GM23248 (cell line): ENCODE measurements at places on chromosomes 7 and 10. TPM values are rescaled to one million over a fixed set of nuclear protein-coding genes. Genes with fewer than 3 reads are reported as not detected.

DNA sequence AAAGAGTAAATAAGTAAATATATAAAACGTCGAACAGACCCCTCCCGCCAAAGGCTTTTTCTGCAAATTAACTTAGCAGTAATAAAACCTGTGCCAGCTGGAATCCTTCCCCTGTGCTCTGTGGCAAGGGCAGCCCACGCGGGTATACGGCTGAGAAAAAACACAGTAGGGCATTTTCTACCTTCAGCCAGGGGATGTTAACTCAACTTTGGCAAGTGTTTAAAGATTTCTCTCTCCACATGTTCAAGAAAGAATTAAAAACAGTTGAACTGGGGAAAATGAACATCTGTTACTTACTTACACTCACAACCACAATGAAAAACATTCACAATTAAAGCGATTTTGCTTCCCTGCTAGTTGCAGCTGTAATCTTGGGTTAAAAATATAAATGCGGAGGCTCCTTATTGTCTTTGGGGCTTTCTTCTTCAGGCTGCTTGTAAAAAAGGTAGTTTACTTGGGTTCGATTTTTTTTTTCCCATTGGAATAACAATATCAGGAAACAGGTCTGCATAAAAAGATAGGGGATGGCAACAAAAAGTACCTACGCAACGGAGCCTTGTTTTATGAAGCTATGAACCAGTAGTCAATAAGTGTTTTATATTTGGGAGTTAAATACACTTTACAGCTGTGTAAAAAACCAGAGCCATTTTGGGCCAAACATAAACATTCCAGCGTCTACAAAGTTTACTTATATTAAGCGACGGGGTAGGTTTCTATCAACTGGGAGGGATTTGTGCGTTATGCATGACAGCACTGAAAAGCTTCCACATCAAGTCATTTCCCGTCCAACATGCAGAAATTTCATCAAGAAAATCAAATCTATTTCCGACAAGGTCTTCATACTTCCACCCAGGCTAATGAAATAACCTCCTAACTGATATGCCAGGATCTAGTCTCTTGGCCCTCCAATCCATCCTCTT lies 132.7 kb downstream of the TAX1BP1 start:
- no peak overlapping the region for H3K4me3 ChIP-seq
- no peak overlapping the region for H3K27ac ChIP-seq
- DNase-seq, result peak; percentile 24
- no peaks in the 10 kb centered on the region for H3K27me3 ChIP-seq
- H3K36me3 ChIP-seq, result no peaks in the 10 kb centered on the region

ITPRID1 gene
- total RNA-seq, result not detected in 2 replicates

GPR37 gene
- not detected in 2 replicates for total RNA-seq

DNA sequence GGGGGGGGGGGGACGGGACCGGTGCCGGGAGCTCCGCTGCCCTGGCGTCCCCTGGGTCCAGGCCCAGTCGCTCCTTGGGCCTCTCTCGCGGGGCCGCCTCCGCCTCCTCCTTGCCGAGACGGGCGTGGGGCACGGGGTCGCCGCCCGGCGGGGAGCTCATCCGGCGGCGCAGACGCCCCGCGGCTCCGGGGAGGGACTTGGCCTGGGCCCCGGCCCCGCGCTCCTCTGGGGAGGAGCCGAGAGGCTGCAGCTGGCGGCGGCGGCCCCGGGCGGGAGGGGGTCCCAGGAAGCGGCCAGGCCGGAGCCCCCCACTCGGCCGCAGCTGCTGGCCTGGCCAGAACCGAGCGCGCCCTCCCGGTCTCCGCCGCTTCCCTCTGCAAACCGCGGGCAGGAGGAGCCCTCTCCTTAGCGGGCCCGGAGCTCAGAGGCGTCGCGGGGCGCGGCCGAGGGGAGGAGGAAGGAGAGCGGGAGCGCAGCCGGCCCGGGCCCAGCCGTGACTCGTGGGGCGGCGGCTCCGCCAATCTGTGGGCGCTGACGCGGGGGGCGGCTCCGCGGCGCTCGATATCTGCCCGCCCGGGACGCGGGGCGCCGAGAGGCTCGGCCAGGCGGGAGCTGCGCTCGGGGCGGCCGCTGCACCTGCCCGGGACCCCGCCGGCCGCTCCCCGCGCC lies at the start of gene FAM20C:
FAM20C (plus strand) TSS at position 591 of the 669 bp plus-strand sequence. CDS start 629 bp downstream, outside the sequence.
- peaks cover 15% of the 10 kb centered on the region; the same call in 1 of the 2 replicates for H3K36me3 ChIP-seq
- no peaks in the 10 kb centered on the region for H3K27me3 ChIP-seq
- peak; percentile 97 for DNase-seq

- H3K36me3 ChIP-seq, result no peaks in the 10 kb centered on the region
- peak overlapping the region; percentile 76 for H3K4me3 ChIP-seq
- 0 out of 2 replicates have a peak, but pooled peaks cover 4% of the 10 kb centered on the region for H3K4me1 ChIP-seq
- H3K27ac ChIP-seq, result peak overlapping the region; percentile 39
These were observed 1.3 kb downstream of the SEMA3D start for GRCh38 chr7:85185424-85186082.

- H3K27ac ChIP-seq, result peak overlapping the region; percentile 99
- no peaks in the 10 kb centered on the region for H3K27me3 ChIP-seq
- no peaks in the 10 kb centered on the region for H3K36me3 ChIP-seq
These were observed 904 bp upstream of the CCDC7 start for GRCh38 chr10:32445036-32445435.

CTAGE15 gene
- total RNA-seq, result not detected in 2 replicates

WEE2 gene
- total RNA-seq, result not detected in 2 replicates

DNA sequence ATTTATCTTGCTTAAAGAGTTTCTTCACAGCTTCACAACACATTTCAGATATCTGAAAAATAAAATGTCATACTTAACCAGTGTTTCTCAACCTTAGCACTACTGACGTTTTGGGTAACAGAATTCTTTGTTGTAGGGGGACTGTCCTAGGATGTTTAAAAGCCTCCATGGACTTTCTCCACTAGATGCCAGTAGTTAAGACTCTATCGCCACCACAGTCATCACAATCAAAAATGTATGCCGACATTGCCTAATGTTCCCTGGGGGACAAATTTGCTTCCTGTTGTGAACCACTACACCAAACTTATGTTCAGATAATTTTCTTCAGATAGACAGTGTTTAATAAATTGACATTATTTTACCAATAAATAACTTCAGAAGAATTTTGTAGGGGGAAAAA lies 13.4 kb downstream of the NOC3L start:
- H3K4me1 ChIP-seq, result no peaks in the 10 kb centered on the region
- peaks cover 51% of the 10 kb centered on the region for H3K36me3 ChIP-seq
- no peaks in the 10 kb centered on the region for H3K27me3 ChIP-seq

DNA sequence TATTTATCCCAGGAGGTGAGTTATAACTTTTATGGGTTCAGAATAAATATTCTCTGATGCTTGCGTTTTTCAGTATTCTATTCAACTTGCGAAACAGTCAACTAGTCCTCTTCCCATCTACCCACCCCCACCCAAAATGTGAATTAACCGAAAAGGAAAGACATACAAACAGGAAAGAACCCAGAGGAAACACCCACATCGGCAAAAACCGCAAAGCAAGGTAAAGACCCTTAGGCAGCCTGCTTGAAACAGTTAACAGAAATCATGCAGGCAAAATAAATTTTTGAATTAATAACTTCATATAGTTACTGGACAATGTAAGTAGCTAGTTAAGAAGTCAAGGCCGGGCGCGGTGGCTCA lies 5.4 kb downstream of the ZC3HAV1 start:
- peaks cover 17% of the 10 kb centered on the region for H3K4me1 ChIP-seq
- H3K36me3 ChIP-seq, result no peaks in the 10 kb centered on the region
- H3K27ac ChIP-seq, result no peak overlapping the region
- H3K27me3 ChIP-seq, result no peaks in the 10 kb centered on the region

DNA sequence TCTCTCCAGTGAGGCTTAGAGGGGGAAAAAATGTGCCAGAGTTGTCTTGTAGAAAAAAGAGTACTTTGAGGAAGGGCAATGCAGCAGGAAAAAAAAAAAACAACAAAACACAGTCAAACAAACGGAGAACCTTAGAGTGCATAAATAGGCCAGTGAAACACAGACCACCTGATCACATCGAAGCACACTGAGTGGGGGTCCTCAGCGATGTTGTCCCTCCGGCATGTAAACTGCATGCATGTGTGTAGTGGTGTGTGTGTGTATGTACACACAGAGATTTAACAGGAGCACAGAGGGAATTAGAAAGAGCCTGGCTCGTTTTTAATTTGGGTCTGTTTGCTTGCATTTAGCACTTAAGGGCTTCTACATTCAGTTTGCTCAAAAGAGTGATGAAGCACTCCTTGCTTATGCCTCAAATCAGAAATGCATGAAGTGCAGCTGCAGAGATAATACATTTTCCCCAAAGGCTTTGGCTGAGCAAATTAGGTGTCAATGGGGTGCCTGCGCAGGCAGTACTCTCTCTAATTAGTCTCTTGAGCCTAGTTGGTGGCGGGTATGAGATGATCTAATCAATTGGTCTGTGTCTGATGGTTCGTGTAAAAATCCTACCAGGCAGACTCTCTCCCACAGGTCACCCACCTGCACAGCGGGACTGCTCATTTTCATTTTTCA lies 62.7 kb upstream of the FZD1 start:
- H3K27ac ChIP-seq, result no peak overlapping the region
- H3K36me3 ChIP-seq, result no peaks in the 10 kb centered on the region
- H3K4me1 ChIP-seq, result no peaks in the 10 kb centered on the region
- DNase-seq, result no peak
- no peak overlapping the region for H3K4me3 ChIP-seq

DNA sequence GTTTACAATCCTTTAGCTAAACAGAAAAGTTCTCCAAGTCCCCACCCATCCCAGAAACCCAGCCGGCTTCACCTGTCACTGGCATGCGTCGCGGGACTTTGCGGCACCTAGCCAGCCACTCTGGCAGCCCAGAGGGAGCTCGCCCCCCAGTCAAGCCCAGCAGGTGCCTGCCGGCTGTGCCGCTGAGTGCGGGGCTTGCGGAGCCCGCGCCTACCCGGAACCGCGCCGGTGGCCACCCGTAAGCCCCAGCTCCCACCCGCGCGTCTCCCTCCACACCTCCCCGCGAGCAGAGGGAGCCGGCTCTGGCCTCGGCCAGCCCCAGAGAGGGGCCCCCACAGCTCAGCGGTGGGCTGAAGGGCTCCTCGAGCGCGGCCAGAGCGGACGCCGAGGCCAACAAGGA lies 446.1 kb downstream of the GRM8 start:
- no peaks in the 10 kb centered on the region for H3K4me1 ChIP-seq
- no peak overlapping the region for H3K27ac ChIP-seq
- H3K4me3 ChIP-seq, result no peak overlapping the region
- H3K27me3 ChIP-seq, result no peaks in the 10 kb centered on the region

DNA sequence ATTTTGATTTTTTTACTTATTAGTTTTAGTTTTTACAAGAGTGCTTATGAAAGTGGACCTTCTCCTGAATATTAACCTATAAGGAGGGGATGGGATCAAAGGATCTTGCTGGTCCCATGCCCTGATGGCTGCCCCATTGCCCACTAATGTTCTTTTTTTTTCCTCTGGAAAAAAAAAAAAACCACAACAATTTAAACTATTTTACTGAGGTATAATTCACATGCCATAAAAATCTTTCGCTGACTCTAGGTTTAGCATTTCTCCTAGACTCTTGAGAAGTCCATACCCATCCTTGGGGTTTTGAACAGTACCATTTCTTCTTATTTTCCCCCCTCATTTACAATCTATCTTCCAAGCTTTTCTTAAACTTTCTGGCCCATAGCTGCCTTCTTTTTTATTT lies 481.8 kb downstream of the TFEC start:
- H3K36me3 ChIP-seq, result no peaks in the 10 kb centered on the region
- DNase-seq, result no peak
- H3K4me1 ChIP-seq, result peaks cover 7% of the 10 kb centered on the region
- no peaks in the 10 kb centered on the region for H3K27me3 ChIP-seq

STX1A gene
- 10.9 and 20.6 TPM in 2 replicates for total RNA-seq

GHRHR gene
- total RNA-seq, result not detected in 2 replicates

GRCh38 chr7:51349820-51350545 lies 33.4 kb upstream of the COBL start:
- DNase-seq, result no peak
- H3K4me1 ChIP-seq, result no peaks in the 10 kb centered on the region
- H3K36me3 ChIP-seq, result no peaks in the 10 kb centered on the region
- no peak overlapping the region for H3K27ac ChIP-seq
- H3K4me3 ChIP-seq, result no peak overlapping the region
- no peaks in the 10 kb centered on the region for H3K27me3 ChIP-seq

GRCh38 chr10:113179265-113179664 lies 229.2 kb downstream of the TCF7L2 start:
- no peaks in the 10 kb centered on the region for H3K4me1 ChIP-seq
- H3K27ac ChIP-seq, result no peak overlapping the region
- no peak for DNase-seq
- no peaks in the 10 kb centered on the region for H3K36me3 ChIP-seq
- H3K4me3 ChIP-seq, result no peak overlapping the region

DNA sequence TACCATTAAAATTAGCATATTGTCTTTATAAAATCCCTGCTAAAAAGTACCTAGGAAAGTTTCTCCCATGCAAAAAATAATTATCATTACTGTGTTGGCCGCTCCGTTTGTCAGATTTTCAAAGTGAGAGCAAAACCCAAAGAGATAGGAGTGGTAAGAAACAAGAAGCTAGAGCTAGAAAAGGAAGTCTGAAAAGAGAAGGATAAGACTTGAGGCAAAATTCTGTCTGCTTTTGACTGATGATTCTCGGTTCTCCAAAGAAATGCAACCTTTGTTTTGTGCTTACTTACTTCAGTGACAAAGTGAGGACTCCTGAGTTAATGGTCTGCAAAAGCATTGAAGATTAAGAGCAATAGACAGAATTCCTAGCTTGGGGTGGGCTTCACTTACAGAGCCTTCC lies 33.3 kb upstream of the CAPZA2 start:
- no peaks in the 10 kb centered on the region for H3K27me3 ChIP-seq
- no peaks in the 10 kb centered on the region for H3K36me3 ChIP-seq
- no peak for DNase-seq
- no peak overlapping the region for H3K4me3 ChIP-seq
- no peak overlapping the region for H3K27ac ChIP-seq

- H3K36me3 ChIP-seq, result peaks cover 25% of the 10 kb centered on the region
- DNase-seq, result peak; percentile 74
- H3K27me3 ChIP-seq, result no peaks in the 10 kb centered on the region
- H3K4me1 ChIP-seq, result 0 out of 2 replicates have a peak, but pooled peaks cover 11% of the 10 kb centered on the region
- peak overlapping the region; percentile 88 for H3K27ac ChIP-seq
- H3K4me3 ChIP-seq, result peak overlapping the region; percentile 90
These were observed 635 bp downstream of the ZNF12 start for GRCh38 chr7:6705959-6706665.

DNA sequence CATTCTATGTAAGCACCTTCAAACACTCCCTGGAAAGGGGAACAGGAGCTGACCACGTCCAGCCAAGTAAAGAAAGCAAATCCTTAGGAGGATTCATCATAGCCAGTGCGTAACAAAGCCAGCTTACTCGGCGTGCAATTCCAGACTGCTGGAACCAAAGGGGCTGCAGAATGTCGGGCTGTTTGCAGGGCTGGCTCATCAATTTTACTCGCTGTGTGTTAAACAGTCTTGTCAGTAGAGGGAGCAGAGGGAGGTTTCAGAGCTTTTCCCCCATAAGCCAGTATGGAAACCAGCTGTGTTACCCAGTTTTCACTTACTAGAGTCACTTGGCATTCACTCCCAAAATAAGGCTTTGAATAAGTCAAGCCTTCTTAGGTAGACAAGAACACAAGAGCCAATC lies 127.1 kb downstream of the KMT2E start:
- H3K27ac ChIP-seq, result no peak overlapping the region
- peaks cover 14% of the 10 kb centered on the region for H3K36me3 ChIP-seq
- H3K27me3 ChIP-seq, result no peaks in the 10 kb centered on the region
- H3K4me3 ChIP-seq, result no peak overlapping the region

CLCN1 gene
- not detected in 2 replicates for total RNA-seq

CALML5 gene
- total RNA-seq, result not detected in 2 replicates

GRCh38 chr7:132134814-132135445 lies 441.3 kb downstream of the PLXNA4 start:
- no peak for DNase-seq
- H3K27ac ChIP-seq, result no peak overlapping the region
- H3K4me1 ChIP-seq, result peaks cover 9% of the 10 kb centered on the region; the same call in 1 of the 2 replicates
- H3K4me3 ChIP-seq, result no peak overlapping the region
